NCI-H187 (cell line): ENCODE measurements at places on chromosomes 11 and 22.

DNA sequence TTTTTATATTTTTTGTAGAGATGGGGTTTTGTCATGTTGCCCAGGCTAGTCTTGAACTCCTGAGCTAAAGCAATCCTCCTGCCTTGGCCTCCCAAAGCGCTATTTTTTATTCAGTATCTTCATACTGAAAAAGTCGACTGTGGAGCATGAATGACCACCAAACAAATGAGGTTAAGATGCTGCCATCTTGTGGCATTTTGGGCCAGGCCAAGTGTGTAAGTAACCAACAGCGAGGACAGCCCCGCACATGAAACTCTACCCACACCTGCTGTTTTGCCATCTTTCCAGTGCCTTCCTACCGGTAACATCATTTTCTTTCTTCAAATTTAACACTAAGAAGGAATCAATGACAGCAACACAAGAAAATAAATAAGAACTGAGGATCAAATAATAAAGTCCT is 32.2 kb upstream of the AQP11 start:
- DNase-seq, result no peak

GRCh38 chr11:47881145-47881544 is 33.0 kb upstream of the NUP160 start:
- no peak for DNase-seq

DNA sequence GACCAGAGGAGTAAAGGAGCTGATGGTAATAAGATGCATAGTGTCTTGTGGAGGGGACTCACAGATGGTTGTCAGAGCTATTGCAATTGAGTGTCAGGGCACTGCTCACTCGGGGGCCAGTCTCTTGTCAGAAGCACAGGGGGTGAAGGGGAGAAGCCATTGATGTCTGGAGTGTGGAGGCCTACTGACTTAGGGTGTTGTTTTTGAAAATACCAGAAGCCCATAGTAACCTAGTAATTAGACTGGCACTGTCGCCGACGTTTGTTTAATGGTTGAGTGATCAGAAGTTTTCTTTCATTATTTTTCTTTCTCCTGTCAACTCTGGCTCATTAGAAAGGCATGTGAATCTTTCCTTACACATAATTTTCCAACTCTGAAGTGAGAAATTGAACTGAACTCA is 151.6 kb upstream of the TENM4 start:
- DNase-seq, result no peak

GRCh38 chr11:60863550-60864521 is 3.5 kb upstream of the ZP1 start:
- DNase-seq, result no peak

DNA sequence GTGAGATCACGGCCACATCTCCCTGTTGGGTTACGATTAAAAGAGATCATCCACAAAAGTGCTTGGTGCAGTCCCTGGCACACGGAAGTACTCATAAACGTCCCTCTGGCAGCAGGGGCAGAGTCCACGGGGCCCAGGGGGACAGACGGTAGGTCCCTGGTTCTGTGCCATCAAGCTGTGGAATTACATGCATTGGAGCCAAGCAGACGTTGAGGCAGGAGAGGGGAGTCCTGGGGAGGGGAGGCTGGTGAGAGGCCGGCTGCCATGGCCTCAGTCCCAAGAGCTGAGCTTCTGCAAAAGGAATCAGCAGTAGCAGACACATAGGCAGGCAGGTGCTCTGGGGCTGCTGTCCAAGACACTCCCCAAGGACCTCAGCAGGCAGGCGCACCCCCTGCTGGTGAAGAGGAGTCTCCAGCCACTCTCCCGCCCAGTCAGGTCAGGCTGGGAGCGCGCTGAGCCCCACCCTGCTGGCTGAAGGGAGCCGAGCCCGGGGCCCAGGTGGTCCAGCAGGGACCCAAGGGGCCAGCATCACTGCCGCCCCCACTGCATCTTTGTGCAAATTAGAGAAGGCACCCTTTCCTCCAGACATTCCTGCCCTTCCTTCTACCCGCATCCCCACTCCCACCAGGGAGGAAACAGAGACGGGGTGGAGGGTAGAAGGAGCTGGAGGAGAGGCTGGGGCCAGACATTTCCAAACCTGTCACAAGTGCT is 7.6 kb upstream of the KCTD17 start:
- DNase-seq, result no peak

DNA sequence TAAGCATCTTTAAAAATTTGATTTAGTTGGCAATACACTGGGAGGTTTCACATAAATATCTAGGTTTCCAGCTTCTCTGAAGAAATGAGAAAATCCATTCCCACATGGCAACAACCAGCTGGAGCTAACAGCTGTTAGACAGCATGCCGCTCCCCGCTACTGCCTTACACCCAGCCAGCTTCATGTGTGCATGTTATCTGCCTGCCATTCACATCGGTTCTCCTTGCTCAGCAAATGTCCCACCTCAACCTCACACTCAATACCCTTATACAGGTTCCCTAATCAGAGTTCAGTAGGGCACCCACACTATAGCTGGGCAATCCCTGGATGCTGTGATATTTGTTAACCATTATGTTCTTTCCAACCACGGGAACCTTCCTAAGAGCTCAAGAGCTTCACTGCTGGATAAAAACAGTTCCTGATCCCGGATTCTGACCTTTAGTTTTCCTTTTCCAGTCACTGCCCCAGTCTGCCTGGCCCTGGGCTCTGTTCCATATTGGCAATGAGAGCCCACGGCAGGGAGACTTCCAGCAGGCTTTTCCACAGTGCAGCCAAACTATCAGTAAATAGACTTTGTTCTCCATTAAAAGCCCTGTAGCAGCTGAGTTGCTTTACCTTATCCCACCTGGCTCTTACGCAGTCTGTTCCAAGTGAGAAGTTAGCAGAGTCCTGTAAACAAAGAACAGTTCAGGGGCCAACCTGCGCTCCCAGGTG is 8.6 kb downstream of the RPUSD4 start:
- no peak for DNase-seq

DNA sequence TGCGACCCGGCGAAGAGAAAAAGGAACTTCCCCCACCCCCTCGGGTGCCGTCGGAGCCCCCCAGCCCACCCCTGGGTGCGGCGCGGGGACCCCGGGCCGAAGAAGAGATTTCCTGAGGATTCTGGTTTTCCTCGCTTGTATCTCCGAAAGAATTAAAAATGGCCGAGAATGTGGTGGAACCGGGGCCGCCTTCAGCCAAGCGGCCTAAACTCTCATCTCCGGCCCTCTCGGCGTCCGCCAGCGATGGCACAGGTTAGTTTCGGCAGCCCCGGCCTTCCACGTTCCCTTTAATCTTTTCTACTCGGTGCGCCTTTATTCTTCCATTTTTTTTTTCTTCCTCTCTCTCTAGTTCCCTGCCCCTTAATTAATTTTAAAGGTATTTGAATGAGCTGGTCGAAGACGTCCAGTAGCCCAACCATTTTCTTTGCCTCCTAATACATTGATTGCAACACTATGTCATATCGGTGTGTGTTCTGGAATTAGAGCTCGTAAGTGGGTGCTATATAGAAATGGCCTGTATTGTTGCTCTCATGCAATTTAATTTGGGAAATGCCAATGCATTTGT is 537 bp downstream of the EP300 start:
- DNase-seq, result no peak

GRCh38 chr11:63599211-63600122 is 14.8 kb downstream of the PLAAT3 start:
- DNase-seq, result no peak
